ENCODE measurements at places on chromosomes 12 and 14. TPM values are rescaled to one million over a fixed set of nuclear protein-coding genes. Genes with fewer than 3 reads are reported as not detected.

Gene ITGA7
- total RNA-seq: 806 TPM

Gene NGB
- not detected for total RNA-seq

Gene IL22
- not detected for total RNA-seq

Gene AMN
- total RNA-seq: not detected

Gene SMAGP
- total RNA-seq: 4.4 TPM

Gene BICDL1
- total RNA-seq: 0.30 TPM

Data from cardiac septum (tissue), 1 donor.